Lower leg skin (tissue), 4 donors: ENCODE measurements at places on chromosomes 3 and 15. TPM values are rescaled to one million over a fixed set of nuclear protein-coding genes. Genes with fewer than 3 reads are reported as not detected.

ALG1L2 gene
- total RNA-seq, result not detected

NR1I2 gene
- not detected for total RNA-seq

KCNH8 gene
- 0.59 TPM for total RNA-seq

CHAC1 gene
- not detected for total RNA-seq

GRCh38 chr3:144031938-144032337 lies 60.3 kb downstream of the DIPK2A start:
- no peak for DNase-seq

DNA sequence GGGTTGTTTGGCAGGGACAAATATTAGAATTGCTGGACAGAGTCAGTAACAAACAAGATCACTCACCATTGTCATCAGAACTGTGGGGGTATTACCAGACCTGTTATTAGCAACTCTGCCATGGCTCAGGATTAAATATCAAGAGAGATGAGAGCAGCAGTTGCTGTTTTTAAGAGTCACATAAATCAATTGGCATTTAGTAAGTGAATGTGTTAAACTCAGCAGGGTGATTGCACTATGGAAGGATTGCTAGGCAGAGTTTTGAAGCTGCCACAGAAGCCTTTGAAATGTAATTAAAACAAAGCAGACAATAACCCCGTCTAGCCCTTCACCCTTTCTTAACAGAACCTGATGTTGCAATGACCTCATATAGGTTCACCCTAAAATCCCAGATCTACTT lies 238.8 kb downstream of the GAP43 start:
- no peak for DNase-seq

- DNase-seq, result no peak
Measured at GRCh38 chr3:85912980-85913379, 954.2 kb downstream of the CADM2 start.

DNA sequence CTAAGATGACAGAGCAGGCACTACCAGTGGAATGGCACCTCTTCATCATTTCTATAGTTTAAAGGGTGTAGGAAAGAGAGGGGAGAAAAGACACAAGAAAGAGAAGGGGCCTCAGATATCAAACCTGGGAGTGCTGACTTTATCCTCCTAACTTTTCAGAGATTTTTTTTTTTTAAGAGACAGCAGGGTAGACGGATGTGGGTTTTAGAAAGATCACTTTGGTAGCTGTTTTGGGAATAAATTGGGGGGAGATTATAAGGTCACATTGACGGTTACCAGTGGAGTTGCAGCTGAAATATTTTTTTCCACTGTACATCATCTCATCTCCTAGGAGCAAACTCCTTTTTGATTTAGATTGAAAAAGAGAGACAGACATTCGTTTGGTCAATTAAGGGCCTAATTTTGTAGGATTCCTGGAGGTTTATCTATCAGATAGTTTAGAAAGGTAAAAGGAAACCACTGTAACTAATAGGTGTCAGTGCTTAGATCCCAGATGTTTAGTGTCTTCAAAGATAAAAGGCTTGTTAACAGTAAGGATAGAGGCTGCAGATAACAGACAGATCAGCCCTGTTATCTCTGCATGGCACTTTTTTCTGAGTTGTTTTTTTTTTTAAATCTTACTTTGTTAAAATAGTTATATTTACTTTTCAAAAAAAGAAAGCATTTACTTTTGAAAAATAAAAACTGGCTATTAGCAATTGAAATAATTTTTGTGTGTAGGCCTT lies 1057.0 kb downstream of the IGSF11 start:
- DNase-seq, result no peak

GRCh38 chr3:119187266-119187665 lies 13.9 kb downstream of the UPK1B start:
- no peak for DNase-seq
